ENCODE measurements at places on chromosomes 3 and 15.

DNA sequence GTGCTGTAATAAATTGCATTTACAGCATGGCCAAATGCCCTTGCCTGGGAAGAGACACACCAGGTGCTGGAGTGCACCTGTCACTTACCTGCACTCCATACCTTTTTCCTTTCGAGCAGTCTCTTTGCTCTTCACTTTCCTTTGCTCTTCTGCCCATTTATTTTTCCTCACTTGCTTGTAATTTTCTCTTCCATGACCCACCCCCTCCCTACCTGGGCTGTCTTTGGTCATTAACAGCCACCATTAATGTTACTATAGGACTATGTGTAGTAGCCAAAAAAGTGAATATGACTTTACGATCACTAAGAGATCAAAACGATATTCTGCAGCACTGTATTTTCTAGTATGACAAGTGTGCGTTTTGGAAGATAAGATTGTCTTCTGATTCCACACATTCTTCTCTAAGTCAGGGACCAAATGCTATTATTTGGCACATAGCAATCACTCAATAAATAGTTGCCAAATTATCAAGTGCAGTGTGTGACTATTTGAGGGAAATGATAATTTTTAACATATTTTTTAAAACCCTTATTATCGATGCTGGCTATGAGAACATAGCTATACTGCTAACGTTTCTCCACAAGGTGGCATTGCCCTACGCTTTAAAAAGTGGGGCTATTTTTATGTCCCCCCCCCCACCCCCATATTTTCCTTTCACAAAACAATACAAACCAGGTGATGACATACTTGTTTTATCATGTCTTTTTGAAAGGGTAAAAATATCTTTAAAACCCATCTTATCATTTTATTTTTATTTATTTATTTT, 114.4 kb downstream of the GHSR start:
- no peak for DNase-seq

GRCh38 chr3:31729573-31729972, 196.8 kb downstream of the STT3B start:
- DNase-seq: no peak

DNA sequence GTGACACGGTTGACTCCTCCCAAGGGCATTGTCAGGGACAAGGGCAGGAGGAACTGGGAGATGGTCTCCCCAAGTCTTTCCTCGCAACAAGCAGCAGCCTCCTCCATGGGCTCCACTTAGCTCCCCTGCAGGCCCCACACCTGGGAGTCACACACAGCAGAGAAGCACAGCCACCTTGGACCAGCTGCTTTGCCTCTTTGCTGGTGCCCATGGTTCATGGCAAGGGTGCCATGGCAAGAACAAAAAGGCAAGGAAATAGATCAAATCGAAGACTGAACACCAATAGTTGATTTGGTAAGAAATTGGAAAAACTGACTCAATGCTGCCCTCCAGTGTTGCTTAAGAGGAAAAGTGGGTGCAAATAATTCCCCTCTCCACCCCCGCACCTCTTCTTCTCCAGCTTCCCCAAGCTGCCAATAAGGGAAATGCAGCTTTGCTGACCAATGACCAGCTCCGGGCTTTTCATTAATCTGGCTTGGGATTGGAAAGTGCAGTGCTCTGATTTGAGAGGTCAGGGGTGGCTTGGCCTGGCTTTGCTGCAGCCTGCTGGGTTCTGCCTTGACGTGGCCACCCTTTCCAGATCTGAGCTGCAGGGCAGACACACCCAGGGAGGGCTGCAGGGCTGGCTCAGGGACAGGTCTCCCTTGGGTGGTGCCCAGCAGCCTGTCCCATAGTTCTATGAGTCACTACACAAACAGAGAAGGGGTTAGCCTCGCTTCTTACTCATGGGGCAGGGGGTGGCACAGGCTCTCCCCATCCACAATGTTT, 162.0 kb downstream of the KLF13 start:
- peak; percentile 93 for DNase-seq

DNA sequence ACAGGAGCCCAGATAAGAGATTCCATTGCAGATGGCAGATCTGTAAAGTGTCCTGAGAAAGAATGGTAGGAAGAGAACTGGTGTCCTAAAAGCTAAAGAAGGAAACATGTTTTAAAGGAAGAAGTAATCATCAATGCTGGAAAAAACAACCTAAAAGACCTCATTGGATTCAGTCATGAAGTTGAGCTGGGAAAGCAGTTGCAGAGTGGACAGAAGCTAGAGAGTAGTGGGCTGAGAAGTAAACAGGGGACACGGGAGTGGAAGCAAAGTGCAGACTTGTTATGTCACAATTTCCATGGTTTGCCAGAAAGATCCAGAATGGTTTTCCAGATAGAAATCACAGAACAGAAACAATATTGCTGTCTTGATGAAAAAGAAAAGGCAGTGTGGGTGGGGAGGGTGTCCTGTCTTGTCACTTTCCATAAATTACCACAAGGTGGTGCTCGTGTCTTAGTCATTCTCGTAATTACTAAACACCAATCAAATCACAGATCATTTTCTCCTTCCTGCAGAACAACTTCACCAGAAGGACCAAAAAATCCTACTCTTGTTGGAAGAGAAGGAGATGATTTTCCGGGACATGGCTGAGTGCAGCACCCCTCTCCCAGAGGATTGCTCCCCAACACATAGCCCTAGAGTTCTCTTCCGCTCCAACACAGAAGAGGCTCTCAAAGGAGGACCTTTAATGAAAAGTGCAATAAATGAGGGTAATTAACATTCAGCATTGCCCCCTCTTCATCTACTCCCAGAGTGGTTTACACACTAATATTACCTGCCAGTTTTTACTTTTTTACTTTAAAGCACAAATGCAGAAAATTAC, 64.5 kb downstream of the KLHL25 start:
- peak; percentile 80 for DNase-seq

All from suppressor macrophage treated with lipopolysaccharide for 1 hour (primary cell).